ENCODE measurements at places on chromosomes 12 and 14.

GRCh38 chr12:33439587-33440011 lies at the start of gene SYT10:
Gene SYT10 (minus strand): TSS chr12:33439819. CDS start chr12:33439522, 297 bp downstream.
- DNase-seq, result peak; percentile 28

DNA sequence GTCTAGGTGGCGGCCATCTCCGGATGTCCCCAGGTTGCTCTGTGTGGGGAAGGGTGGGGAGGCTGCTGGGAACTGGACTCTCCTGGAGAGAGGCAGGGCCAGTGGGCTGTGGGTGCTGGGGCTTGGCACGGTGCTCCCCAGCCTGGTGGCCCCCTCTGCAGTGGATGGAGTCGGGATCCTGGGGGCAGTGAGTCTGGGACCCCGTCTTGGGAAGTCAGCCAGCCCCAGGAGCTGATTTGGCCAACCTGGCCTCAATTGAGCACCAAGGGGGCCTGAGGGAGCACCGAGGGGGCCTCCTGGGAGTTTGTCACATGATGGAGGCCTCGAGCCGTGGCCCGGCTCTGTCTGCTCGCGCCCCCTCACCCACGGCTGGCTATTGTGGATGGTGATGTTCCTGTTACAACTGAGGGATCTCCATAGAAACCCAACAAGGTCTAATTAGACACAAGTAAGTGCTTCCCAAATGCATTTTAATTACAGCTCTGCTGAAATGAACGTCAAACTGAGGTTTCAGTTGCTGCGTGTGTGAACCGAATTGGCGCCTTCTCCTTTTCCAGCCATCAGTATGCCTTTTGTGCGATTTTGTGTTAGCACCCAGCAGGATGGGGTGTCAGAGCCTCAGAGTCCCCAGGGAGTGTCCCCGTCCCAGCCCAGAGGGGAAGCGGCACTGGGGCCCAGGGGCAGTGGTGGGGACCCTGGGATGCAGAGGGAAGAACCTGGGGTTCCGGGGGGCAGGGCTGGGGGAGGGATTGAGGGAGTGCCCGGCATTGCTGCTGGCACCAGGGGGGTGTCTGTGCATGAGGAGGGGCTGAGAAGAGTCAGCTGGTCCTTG lies 71.8 kb downstream of the KIF26A start:
- DNase-seq, result no peak

DNA sequence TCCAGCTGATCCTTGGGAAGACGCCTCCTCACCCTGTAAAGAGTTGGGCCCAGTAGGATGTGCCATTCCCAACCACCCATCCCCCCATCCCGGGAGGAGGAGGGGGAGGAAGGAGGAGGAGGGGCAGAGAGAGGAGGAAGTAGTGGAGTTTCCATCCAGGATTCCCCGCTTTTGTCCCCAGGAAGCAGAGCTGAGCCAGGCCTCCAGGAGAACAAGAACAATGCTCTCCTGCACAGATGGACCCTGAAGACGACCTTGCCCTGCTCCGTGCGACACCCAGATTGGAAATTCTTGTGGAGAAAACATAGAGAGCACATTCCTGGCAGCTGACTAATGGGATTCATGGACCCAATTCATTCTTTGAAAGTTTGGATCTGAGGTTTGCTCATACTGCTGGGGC lies 132.3 kb upstream of the CRY1 start:
- no peak for DNase-seq

DNA sequence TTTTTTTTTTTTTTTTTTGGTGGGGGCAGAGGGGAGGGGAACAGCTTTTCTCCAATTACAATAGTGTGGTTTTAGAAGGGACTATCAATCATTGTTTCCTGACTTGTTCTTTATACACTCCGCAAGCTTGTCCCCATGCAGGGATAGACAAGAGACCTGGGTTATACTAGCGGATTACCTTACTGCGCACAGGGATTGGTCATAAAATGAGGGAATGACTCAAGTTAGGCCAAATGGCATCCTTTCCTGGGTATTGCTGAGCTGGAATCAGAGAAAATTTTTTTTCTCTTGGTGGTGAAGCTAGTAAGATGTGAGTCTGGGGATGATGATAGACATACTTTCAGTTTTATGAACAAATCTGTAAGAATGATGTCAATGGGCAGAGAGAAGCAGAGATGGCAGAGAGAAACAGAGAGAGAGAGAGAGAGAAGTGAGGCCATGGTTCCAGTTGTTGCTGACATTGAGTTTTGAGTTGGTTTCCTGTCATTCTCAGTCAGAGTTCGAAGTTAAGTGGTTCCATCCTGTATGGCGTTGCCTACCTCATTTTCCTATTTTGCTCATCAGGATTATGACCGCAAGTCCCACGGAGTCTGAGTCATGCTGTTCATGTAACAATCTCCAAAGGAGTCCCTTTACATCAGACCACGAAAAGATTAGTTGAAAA lies 59.1 kb upstream of the OTOGL start:
- no peak for DNase-seq

DNA sequence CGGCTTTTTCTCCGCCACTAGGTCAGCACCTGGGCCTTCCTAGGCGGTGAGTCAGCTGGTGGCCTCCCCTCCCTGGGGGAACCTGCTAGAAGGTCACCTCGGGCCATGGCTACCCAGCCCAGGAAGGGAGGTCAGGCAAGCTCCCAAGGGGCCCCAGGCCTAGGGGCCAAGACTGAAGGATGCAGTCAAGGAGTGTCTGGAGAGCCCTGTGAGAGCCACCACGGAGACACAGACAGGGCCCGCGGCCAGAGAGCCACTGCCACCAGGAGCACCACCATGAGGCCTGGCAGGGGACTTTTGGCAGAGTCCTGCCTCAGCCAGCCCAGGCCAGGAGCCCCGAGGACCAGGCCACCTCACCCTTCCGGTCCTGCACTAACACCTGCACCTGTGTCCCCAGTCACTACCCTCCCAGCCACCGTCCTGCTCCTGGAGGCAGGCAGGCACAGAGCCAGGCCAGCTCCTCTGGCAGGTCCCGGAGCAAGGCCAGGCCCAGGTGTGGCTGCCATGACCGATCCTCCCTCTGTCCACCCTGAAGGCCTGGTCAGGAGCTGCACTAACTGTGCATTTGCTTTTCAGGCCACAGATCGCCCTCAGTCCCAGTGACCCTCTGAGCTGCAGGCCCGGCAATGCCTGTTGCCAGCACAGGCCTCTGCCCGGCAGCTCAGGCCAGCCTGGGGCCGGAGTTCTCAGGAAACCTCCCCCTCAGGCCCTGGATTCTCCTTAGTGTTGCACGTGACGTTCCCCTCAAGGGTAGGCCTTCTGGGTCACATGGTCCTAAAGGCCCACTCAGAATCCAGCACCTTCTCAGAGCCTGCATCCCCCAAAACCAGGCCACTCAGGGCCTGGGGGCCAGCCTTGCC lies 6.9 kb downstream of the PHETA1 start:
- no peak for DNase-seq

DNA sequence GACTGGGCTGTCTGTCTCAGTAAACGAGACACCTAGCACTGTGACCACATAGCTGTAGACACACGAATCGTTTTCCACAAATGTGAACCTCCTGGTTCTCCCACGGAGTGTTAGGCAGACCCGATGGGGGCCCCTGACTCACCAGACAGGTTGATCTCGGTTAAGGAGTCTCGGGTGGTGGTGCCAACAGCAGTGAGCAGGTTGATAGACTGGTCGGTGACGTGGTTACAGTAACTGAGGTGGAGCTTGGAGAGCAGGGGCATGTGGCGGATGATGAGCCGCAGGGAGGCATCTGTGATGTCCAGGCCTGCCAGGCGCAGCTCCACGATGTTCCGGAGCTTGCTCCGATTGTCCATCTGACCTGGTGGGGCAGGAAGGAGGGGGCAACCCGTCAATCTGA lies 39.8 kb downstream of the RNF34 start:
- DNase-seq, result no peak

DNA sequence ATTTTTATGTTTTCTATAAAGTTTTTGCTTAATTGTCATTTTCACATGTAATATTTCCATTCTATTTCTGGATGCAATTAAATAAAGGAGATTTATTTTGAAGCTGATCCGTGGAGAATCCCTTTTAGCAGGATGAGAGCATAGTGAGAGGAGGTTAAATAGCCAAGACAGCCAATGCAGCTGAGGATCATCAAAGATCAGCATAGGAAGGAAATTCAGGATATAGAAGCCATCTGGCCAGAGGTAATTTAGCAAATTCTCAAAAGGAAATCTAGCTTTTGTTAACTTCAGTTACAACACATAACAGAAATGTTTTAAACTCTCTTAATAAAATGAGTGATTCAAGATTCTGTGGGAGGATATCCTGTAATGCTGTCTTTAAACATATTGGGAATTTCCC lies 122.8 kb upstream of the PDE3A start:
- no peak for DNase-seq

DNA sequence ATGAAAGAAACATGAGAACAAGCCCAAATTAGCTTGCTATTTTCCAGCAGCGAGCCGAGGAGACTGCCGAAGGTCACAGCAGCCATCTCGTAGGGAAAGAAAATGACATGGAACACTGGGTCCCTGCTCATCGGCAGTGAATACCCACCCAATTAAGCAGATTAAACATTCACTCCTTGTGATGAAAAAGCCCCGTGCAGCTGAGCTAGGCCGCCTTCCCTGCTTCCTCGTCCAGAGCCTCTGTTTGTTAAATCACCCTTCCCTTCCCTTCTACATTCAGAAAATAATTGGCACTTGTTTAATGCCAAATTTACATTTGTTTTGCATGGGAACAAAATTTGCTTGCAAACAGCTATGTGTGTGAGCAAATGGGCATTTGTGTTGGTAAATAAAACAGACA lies 342.5 kb downstream of the RMST start:
- no peak for DNase-seq

DNA sequence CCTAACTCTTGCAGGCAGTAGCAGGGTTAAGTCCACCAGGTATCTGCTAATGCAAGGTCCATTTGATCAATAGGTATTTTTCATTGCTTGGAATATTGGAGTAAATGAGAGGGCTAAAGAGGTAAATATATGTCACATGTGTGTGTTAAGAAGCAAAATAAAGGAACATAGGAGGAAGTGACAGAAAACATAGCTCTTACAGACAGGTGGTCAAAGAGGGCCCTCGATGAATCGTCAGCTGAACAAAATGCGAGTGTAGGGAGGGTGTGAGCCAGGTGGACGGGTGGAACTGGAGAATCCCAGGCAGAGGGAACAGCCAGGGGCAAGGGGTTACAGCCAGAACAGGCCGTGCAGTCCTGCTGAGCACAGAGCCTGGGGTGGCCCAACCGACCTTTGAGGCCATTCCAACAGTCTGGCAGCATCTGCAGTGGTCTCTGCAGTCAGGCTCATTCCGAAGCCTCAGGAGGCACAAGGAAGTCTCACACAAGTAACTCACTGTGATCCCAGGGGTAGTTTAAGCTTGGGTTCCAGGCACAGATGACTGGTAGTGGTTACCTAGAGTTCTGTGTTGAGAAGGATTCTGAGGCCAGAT lies 43.2 kb downstream of the CCDC88C start:
- DNase-seq, result no peak

- DNase-seq, result no peak
These were observed 227.7 kb downstream of the NOVA1 start for GRCh38 chr14:26370115-26370514.

GRCh38 chr14:76848879-76849278 lies 22.7 kb downstream of the LRRC74A start:
- peak; percentile 20 for DNase-seq

DNA sequence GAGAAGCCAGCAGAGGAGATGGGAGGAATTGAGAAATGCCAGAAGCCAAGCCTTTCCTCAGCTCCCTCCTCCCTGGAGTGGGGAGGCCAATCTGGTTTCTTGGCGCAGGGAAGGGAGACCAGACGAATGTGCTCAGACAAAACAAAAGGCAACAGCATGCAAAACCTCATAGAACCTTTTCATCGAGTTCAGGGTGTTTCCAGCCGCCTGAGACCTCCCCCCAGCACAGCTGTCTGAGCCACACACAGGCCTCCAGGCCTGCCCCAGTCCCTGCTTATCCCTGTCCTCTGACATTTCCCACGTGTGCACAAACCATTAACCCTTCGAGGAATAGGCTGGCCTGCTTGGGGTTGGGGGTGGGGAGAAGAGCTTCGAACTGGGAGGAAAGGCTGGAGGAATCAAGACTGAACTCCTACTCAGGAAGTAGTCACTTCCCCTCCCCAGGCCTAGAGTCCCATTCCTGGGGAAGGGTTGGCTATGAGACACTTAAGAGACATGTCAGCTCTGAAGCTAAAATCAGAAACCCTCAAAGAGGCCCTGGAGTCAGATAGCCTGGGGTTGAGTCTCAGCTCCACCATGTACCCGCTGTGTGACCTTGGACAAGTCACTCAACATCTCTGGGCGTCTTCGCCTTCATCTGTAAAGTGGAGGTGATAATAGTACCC lies 10.7 kb downstream of the TBX3 start:
- no peak for DNase-seq

DNA sequence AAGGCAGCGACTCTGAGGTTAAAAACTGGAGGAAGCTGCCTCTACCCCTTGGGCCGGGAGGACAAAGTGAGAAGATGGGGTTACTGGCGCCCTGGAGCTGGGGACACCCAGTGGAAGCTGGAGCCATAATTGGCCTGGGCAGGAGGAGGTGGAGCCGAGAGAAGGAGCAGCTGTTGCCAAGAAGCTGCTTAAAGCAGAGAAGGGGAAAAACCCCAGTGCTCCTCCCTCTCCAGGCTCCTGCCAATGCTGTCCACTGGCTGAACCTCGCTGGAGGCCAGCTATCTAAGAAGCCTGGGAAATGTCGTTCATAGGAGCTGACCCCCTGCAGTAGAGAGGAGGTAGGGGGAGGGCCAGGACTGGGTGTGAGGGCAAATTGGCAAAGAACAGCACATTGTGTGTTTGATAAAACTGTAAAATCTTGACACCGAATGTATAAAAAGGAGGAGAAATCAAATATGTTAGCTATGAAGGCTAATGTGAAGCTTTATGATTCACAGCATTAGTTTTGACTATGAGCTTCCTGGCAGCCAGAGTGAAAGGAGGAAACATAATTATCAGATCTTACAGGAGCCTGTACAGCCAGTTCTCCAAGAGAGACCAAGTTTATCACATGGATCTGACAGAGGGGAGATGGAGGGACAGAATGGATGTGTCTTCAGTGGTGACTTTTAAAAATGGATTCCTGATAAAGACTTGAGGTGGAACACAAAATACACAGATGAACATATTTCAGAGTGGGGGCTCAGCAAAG lies 9.5 kb downstream of the HHIPL1 start:
- DNase-seq, result no peak

- peak; percentile 69 for DNase-seq
These were observed 8.5 kb downstream of the CTDSP2 start for GRCh38 chr12:57837864-57838562.

GRCh38 chr12:29159661-29160060 lies 10.6 kb downstream of the FAR2 start:
- peak; percentile 65 for DNase-seq

DNA sequence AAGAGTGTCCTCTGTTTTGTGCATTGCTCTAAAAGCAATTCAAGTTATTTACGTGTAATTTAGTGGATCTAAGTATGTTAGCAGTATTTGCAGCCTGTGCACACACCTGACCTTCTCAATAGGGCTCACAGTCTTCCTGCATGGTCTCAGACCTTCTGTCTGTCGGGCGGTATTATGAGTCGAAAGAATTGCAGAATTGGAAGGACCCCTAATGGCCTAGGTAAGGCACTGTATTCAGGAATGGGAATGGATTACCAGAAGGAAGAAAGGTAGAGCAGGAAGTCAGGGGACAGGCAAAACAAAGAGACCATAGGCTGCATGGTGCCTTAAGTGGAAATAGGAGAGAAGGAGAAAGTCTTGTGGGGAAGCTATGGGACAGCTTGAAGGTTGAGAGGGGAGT lies 341.6 kb downstream of the VRK1 start:
- DNase-seq, result no peak

Data from hematopoietic multipotent progenitor cell treated with erythropoietin and hydrocortisone succinate and interleukin-3 and kit ligand, for 4 days (in vitro differentiated cells).